ENCODE measurements at places on chromosomes 5 and 9.
A peak's percentile ranks its signal among the peaks of the same experiment; 100 is the strongest.

- DNase-seq = peak; percentile 61
Measured at GRCh38 chr5:97182571-97183099, 412 bp downstream of the RIOK2 start.

DNA sequence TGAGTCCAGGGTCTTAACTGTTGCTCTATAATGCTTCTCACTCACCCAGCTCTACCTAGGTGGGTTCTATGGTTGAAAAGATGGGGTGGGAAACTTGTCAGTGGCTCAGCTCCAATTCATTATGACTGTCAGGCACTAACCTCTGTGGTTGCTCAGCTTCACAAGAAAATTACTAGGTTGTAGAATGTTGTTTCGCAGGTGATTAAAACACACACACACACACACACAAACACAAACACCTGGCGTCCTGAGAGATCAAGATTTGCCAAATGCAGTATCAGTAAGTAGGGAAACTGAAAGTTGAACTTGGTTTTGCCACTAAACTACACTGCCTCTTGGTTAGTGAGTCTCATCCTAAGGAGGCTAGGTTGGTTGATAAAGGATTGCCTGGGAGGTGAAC, 2.8 kb downstream of the MCCC2 start:
- no peak for DNase-seq

- no peak for DNase-seq
Measured at GRCh38 chr9:71796100-71796767, 27.9 kb upstream of the CEMIP2 start.

DNA sequence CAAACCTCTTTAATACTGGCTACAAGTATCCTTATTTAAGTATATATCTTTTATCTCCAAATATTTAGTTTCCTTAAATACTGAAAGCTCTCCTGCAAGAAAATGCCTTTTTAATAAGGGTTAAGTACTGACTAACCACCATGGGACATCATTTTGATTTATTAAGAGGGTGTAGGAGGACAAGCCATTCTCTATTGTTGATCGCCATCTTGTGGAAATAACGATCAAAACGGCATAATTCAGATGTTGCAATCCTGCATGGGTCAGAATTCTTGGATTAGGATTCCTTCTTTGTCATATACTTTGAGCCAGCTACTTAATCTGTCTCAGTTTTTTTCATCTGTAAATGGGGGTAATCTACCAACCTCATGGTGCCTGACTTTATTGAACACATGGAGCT, 28.7 kb upstream of the C5orf46 start:
- DNase-seq = peak; percentile 79

DNA sequence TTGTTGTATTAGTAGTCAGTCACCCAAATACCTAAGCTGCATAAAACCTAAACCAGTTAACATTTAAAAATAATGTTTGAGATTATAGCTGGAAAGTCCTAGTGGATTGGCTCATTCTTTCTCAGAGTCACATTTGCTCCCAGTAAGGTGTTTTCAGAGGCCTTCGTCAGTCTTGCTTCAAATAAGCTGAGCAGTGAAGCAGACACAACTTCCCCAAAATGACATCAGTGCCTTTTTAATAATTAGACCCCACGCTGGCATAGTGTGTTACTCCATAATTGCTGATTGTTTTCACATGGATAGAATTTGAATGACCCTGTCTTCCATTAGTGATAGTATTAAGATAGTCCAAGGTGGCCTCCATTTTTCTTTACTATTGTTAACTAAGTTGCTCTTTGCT, 245.8 kb downstream of the PJA2 start:
- DNase-seq = no peak

- peak; percentile 52 for DNase-seq
Measured at GRCh38 chr9:27499451-27499850, 24.6 kb upstream of the IFNK start.
